ENCODE measurements at places on chromosomes 5 and 9. TPM values are rescaled to one million over a fixed set of nuclear protein-coding genes. Genes with fewer than 3 reads are reported as not detected.

LOX gene
- not detected for polyA plus RNA-seq

KLHL9 gene
- 8.4 TPM for polyA plus RNA-seq

TCF7 gene
- polyA plus RNA-seq, result 41.7 TPM

IFNK gene
- polyA plus RNA-seq, result not detected

ADCY2 gene
- polyA plus RNA-seq, result not detected

GHR gene
- not detected for polyA plus RNA-seq

PCDHGB3 gene
- not detected for polyA plus RNA-seq

SLC6A3 gene
- not detected for polyA plus RNA-seq

IL6ST gene
- polyA plus RNA-seq, result 4.9 TPM

NR5A1 gene
- not detected for polyA plus RNA-seq

PPP2R2B gene
- 0.14 TPM for polyA plus RNA-seq

PRR7 gene
- polyA plus RNA-seq, result 23.1 TPM

PLCXD3 gene
- polyA plus RNA-seq, result not detected

Data from IgD-negative memory B cell (primary cell).